Caco-2 (cell line): ENCODE measurements at places on chromosomes 16 and 17. TPM values are rescaled to one million over a fixed set of nuclear protein-coding genes. Genes with fewer than 3 reads are reported as not detected.
A peak's percentile ranks its signal among the peaks of the same experiment; 100 is the strongest.

GRCh38 chr16:12320298-12320706 lies 343.8 kb downstream of the SNX29 start:
- H3K4me1 ChIP-seq, result peaks cover 11% of the 10 kb centered on the region
- no peak overlapping the region for H3K27ac ChIP-seq
- DNase-seq, result no peak
- H3K27me3 ChIP-seq, result no peaks in the 10 kb centered on the region

DNA sequence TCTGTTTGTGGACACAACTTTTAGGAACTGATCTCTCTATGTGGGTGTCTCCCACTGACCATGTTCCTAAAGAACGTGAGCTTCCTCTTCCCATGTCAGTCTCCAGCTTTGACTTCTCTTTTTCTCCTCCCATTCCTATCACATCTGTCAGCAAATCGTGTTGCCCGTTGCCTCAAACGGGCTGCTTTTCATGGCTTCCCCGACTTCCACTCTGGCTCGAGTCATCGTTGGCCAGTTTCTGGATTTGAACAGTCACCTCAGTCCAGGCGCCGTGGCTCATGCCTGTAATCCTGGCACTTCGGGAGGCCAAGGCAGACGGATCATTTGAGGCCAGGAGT lies 5.4 kb downstream of the ABCC1 start:
- no peak overlapping the region for H3K4me3 ChIP-seq
- H3K36me3 ChIP-seq, result no peaks in the 10 kb centered on the region
- H3K27ac ChIP-seq, result no peak overlapping the region
- no peaks in the 10 kb centered on the region for H3K27me3 ChIP-seq
- H3K4me1 ChIP-seq, result peaks cover 6% of the 10 kb centered on the region; the same call in 1 of the 2 replicates

DNA sequence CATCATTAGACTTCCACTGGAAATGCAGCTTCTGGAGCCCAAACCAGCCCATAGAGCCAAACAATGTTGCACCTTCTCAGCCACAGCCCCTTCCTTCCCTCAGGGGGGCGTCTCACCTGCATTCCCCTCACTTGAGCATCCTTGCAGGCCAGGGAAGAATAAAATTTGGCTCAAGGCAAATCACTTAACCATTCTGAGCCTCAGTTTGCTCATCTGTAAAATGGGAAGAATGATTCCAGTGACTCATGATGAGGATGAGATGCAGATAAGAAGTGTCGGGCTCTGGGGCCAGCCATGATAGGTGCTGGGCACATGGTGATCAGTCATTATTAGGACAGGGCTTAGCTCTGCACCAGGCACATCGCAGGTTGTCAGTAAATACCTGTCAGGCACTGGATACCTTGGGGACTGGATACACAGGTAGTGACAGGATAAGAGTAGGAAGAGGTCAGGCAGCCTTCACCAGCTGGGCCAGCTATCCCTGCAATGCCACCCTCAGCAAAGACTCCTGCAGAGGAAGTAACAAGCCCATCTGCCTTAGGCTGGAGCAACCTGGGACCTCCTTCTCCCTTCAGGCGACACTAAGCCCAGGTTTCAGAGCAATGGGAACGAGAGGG lies 208.0 kb upstream of the TNRC6C start:
- H3K27ac ChIP-seq, result no peak overlapping the region
- H3K36me3 ChIP-seq, result no peaks in the 10 kb centered on the region
- H3K4me3 ChIP-seq, result no peak overlapping the region
- no peaks in the 10 kb centered on the region; the same call in 1 of the 2 replicates for H3K27me3 ChIP-seq
- DNase-seq, result no peak

- H3K4me1 ChIP-seq, result no peaks in the 10 kb centered on the region
- no peak overlapping the region for H3K27ac ChIP-seq
- no peaks in the 10 kb centered on the region for H3K27me3 ChIP-seq
- no peak overlapping the region for H3K4me3 ChIP-seq
Observed at GRCh38 chr16:65136681-65137080, 14.8 kb upstream of the CDH11 start.

GRCh38 chr16:30720086-30720485 lies 21.1 kb downstream of the SRCAP start:
- H3K27ac ChIP-seq, result no peak overlapping the region
- DNase-seq, result no peak
- no peaks in the 10 kb centered on the region for H3K27me3 ChIP-seq
- H3K4me1 ChIP-seq, result no peaks in the 10 kb centered on the region

DNA sequence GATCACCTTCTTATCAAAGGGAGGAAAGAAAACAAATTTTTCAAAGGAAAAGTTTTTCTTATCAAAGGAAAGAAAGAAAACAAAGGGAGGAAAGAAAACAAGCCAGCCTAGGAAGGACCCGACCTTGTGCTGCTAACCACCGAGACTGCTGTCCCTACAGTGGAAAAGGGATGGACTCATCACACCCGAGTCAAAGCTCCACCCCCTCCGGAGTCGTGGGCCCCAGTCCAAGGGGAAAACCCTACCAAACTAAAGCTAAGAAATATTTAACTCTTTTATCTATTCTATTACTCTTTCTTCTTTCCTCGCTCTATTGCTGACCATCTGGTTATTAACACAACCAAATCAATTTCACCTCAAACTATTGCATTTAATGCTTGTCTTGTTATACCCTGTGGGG lies 6.1 kb upstream of the ENDOV start:
- H3K4me1 ChIP-seq, result peaks cover 6% of the 10 kb centered on the region; the same call in 1 of the 2 replicates
- DNase-seq, result no peak
- H3K27me3 ChIP-seq, result no peaks in the 10 kb centered on the region
- no peaks in the 10 kb centered on the region for H3K36me3 ChIP-seq
- no peak overlapping the region for H3K4me3 ChIP-seq
- no peak overlapping the region for H3K27ac ChIP-seq

GRCh38 chr17:47275245-47275984 lies 21.8 kb downstream of the ITGB3 start:
- H3K4me1 ChIP-seq, result peaks cover 7% of the 10 kb centered on the region; the same call in 1 of the 2 replicates
- H3K4me3 ChIP-seq, result no peak overlapping the region
- H3K27ac ChIP-seq, result peak overlapping the region; percentile 21
- no peaks in the 10 kb centered on the region for H3K36me3 ChIP-seq

DNA sequence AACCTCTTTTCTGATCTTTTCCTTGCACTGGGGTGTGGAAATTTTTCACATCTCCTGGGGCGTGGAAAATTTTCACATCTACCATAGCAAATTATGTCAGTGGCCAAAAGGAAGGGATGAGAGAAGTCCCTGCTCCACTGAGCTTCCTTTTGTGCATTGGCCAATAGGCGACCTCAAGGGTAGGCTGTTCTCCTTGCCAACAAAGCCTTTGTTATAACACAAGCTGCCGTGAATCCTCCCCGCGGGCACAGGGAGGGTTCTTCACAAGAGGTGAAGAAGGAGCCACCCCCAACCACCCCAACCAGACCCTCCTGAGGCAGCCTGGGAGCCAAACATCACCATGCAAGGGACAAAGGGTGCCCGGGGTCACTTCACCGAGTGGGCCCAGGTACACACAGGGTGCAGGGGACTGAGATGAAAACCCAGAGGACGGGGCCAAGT lies 6.5 kb downstream of the SLC5A11 start:
- H3K4me1 ChIP-seq, result no peaks in the 10 kb centered on the region
- H3K27me3 ChIP-seq, result no peaks in the 10 kb centered on the region
- H3K27ac ChIP-seq, result no peak overlapping the region
- H3K4me3 ChIP-seq, result no peak overlapping the region
- DNase-seq, result no peak

- no peak overlapping the region for H3K27ac ChIP-seq
- H3K4me3 ChIP-seq, result no peak overlapping the region
- peaks cover 3% of the 10 kb centered on the region; the same call in 1 of the 2 replicates for H3K36me3 ChIP-seq
- no peak for DNase-seq
- no peaks in the 10 kb centered on the region for H3K4me1 ChIP-seq
Observed at GRCh38 chr17:38809828-38810227, 10.5 kb upstream of the PIP4K2B start.

- H3K4me3 ChIP-seq, result no peak overlapping the region
- H3K36me3 ChIP-seq, result no peaks in the 10 kb centered on the region
- no peak for DNase-seq
- no peak overlapping the region for H3K27ac ChIP-seq
- H3K27me3 ChIP-seq, result no peaks in the 10 kb centered on the region
- H3K4me1 ChIP-seq, result no peaks in the 10 kb centered on the region
Observed at GRCh38 chr16:49521734-49522325, 148.2 kb downstream of the C16orf78 start.

- peak overlapping the region; percentile 9 for H3K27ac ChIP-seq
- no peak overlapping the region for H3K4me3 ChIP-seq
- no peaks in the 10 kb centered on the region; the same call in 1 of the 2 replicates for H3K4me1 ChIP-seq
- H3K36me3 ChIP-seq, result no peaks in the 10 kb centered on the region
Observed at GRCh38 chr17:69540356-69540755, 125.9 kb downstream of the MAP2K6 start.

DNA sequence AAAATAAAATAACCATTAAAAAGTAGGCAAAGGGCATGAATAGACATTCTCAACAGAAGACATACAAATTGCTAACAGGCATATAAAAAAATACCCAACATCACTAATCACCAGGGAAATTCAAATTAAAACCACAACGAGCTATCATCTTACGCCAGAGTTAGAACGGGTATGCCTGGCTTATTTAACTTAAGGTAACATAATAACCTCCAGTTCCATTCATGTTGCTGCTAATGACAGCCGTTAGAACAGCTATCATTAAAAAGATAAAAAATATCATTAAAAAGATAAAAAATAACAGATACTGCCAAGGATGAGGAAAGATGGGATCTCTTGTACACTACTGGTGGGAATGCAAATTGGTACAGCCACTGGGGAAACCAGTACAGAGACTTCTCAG lies 89.3 kb downstream of the GAS7 start:
- no peaks in the 10 kb centered on the region for H3K27me3 ChIP-seq
- H3K4me1 ChIP-seq, result no peaks in the 10 kb centered on the region
- no peaks in the 10 kb centered on the region for H3K36me3 ChIP-seq
- H3K4me3 ChIP-seq, result no peak overlapping the region
- DNase-seq, result no peak
- H3K27ac ChIP-seq, result no peak overlapping the region

DNA sequence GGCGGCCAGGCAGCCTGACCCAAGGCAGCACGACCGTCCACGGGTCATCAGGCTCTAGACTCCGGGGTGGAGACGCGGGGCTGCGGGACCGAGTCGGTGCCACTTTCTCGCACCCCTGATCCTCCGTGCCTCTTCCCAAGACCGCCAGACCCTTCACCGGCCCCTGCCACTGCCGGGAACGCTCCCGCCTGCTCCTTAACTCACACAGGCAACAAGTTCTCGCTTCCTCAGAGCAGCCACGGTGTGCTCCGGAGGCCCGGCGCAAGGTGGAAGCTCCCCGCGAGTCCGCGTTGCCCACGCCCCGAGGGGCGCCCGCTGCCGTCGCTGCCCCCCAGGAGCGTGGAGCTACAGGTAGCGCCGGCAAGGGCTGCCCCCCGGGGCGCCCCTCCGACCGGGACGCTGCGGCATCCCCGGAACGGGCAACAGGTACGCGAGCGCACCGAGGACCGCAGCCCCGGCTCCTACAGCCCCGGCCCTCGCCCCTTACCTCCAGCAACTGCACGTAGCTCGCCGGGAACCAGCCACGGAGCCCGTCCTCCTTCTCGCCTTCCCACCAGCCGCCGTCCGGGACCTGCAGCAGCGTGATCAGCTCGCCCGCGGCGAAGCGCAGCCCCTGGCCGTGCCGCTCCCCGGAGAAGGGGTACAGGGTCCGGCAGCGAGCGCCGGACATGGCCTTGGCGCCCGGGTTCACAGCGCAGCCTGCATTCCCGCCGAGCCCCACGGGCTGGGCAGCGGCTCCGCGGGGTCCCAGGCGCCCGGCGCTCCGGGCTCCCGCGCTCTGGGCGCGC lies 491 bp downstream of the GAS7 start:
- H3K36me3 ChIP-seq, result no peaks in the 10 kb centered on the region
- no peaks in the 10 kb centered on the region for H3K4me1 ChIP-seq
- H3K27ac ChIP-seq, result no peak overlapping the region
- no peak for DNase-seq
- H3K27me3 ChIP-seq, result no peaks in the 10 kb centered on the region
- H3K4me3 ChIP-seq, result no peak overlapping the region

- no peak overlapping the region for H3K4me3 ChIP-seq
- H3K27ac ChIP-seq, result no peak overlapping the region
- no peaks in the 10 kb centered on the region for H3K27me3 ChIP-seq
- H3K4me1 ChIP-seq, result no peaks in the 10 kb centered on the region
- no peaks in the 10 kb centered on the region for H3K36me3 ChIP-seq
Observed at GRCh38 chr17:8133941-8134340, 10.0 kb upstream of the HES7 start.

- no peak for DNase-seq
- H3K27ac ChIP-seq, result no peak overlapping the region
- no peaks in the 10 kb centered on the region for H3K4me1 ChIP-seq
- no peaks in the 10 kb centered on the region for H3K27me3 ChIP-seq
- H3K36me3 ChIP-seq, result no peaks in the 10 kb centered on the region
- H3K4me3 ChIP-seq, result no peak overlapping the region
Observed at GRCh38 chr16:14955546-14956231, 18.4 kb downstream of the NPIPA1 start.

DNA sequence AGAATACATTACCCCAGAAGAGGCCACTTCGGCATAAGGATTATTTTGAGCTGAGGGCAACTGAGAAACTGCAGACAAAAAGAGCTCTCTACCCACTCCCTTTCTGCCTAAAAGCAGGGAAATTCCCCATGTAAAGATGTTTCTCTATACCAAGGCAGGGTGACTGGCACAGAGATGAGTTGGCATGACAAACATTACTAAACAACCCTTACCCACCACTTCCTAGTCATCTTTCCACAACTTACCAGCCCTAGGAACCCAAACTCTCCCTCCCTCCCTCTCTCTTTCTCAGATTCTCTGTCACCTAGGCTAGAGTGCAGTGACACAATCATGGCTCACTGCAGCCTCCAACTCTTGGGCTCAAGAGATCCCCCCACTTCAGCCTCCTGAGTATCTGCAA lies 68.6 kb downstream of the EMP2 start:
- no peaks in the 10 kb centered on the region for H3K36me3 ChIP-seq
- no peaks in the 10 kb centered on the region for H3K27me3 ChIP-seq
- DNase-seq, result no peak
- no peak overlapping the region for H3K4me3 ChIP-seq
- H3K27ac ChIP-seq, result no peak overlapping the region
- H3K4me1 ChIP-seq, result peaks cover 6% of the 10 kb centered on the region; the same call in 1 of the 2 replicates

GRCh38 chr17:72287586-72287985 lies 166.8 kb downstream of the SOX9 start:
- H3K27ac ChIP-seq, result no peak overlapping the region
- H3K36me3 ChIP-seq, result no peaks in the 10 kb centered on the region
- H3K4me3 ChIP-seq, result no peak overlapping the region

DNA sequence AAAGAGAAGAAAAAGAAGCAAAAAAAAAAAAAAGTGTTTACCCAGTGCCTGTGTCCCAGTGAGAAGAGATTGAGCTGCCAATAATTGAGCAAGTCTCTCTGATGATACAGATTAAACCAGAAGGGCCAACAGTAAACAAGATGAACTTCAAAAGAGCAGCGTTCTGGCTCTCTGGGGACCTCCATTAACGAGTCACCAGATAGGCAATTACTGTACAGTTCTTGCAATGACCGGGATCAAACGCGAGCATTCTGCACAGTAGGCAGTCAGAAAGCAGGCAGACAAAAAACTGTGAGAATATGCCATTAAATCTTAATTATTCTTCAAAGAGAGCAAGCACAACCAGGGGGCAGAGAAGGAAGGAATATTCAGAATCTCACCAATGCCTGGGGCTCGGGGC lies 626.1 kb downstream of the TMEM114 start:
- no peak overlapping the region for H3K27ac ChIP-seq
- no peaks in the 10 kb centered on the region for H3K27me3 ChIP-seq
- no peaks in the 10 kb centered on the region for H3K4me1 ChIP-seq
- DNase-seq, result no peak

CCL4L2 gene
- total RNA-seq, result not detected in 2 replicates

C17orf107 gene
- total RNA-seq, result 0.86 and 1.0 TPM in 2 replicates

KRT20 gene
- 0.53 and 1.0 TPM in 2 replicates for total RNA-seq

KRTAP4-3 gene
- total RNA-seq, result not detected in 2 replicates

SDR42E2 gene
- not detected in 2 replicates for total RNA-seq

ABHD15 gene
- 9.6 and 10.5 TPM in 2 replicates for total RNA-seq

BIRC5 gene
- total RNA-seq, result 82.0 and 88.8 TPM in 2 replicates

ARMC5 gene
- total RNA-seq, result 9.7 and 10.2 TPM in 2 replicates

LIG3 gene
- 49.9 and 55.3 TPM in 2 replicates for total RNA-seq

DECR2 gene
- 50.2 and 52.6 TPM in 2 replicates for total RNA-seq
